Right lung (tissue), 10 donors: ENCODE measurements at places on chromosomes 13 and 19. TPM values are rescaled to one million over a fixed set of nuclear protein-coding genes. Genes with fewer than 3 reads are reported as not detected.

The TMEM255B gene
- polyA plus RNA-seq, result 12.4 TPM

The PRX gene
- 14.7 TPM for polyA plus RNA-seq

The ANKRD10 gene
- polyA plus RNA-seq, result 475 TPM

The ALOX5AP gene
- polyA plus RNA-seq, result 4.3 TPM

The CPT1C gene
- 24.7 TPM for polyA plus RNA-seq

The FXYD1 gene
- 57.5 TPM for polyA plus RNA-seq

The IL4I1 gene
- 2.1 TPM for polyA plus RNA-seq

The NRTN gene
- polyA plus RNA-seq, result 1.1 TPM

The SMARCA4 gene
- polyA plus RNA-seq, result 119 TPM

The MAP4K1 gene
- 5.2 TPM for polyA plus RNA-seq

The IL11 gene
- 0.26 TPM for polyA plus RNA-seq

The KIR3DL2 gene
- polyA plus RNA-seq, result not detected

GRCh38 chr19:29579308-29579910, 26.7 kb upstream of the POP4 start:
- DNase-seq, result no peak

DNA sequence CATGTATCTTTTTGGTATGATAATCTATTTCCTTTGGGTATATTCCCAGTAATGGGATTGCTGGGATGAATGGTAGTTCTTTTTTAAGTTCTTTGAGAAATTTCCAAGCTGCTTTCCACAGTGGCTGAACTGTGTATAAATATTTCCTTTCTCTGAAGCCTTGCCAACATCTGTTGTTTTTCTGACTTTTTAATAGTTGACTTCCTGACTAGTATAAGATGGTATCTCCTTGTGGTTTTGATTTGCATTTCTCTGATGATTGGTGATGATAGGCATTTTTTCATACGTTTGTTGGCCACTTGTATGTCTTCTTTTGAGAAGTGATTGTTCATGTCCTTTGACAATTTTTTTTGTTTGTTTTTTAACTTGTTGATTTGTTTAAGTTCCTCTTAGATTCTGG, 61.6 kb upstream of the PCDH17 start:
- DNase-seq, result no peak

DNA sequence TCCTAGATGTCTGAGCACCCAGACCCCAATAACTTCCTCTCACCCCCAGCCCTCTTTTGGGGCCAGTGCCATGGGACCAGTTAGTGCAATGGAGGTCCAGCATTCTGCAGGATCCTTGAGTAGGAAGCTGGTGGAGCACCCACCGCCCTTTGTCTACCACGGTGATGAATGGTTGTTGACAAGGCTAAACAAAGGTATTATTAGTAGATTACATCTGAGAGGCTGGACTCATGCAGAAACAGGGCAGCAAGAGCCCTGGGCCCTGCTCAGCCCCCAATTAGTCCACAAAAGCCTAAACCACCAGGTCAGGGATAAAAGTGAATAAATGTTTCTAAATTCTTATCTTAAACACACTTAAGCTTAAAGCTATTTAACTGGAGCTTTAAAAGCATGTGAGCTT, 196.5 kb upstream of the TSHZ3 start:
- no peak for DNase-seq

DNA sequence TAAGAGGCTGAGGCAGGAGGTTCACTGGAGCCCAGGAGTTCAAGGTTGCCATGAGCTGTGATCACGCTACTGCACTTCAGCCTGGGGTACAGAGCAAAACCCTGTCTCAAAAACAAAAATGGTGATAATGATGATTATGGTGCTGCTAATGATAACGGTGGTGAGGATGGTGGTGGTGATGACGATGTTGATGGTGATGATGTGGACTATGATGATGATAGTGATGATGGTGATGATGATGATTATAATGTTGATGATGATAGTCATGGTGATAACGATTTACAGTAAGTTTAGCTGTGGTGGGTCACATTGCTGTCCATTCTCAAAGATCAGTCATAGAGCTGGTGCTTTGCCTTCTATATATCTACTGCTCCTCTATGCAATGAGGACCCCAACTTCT, 1340.6 kb downstream of the UQCRFS1 start:
- DNase-seq, result no peak

- no peak for DNase-seq
These were observed 16.4 kb downstream of the HDGFL2 start for GRCh38 chr19:4488496-4488895.

- peak; percentile 30 for DNase-seq
These were observed 2.0 kb downstream of the OLFM2 start for GRCh38 chr19:9934132-9934950.

GRCh38 chr19:29324717-29325116, 111.8 kb upstream of the UQCRFS1 start:
- no peak for DNase-seq

- no peak for DNase-seq
These were observed 14.0 kb upstream of the TBC1D4 start for GRCh38 chr13:75495938-75496337.

- no peak for DNase-seq
These were observed 31.6 kb upstream of the TCF3 start for GRCh38 chr19:1683869-1684572.

GRCh38 chr13:86877441-86877840, 793.7 kb upstream of the SLITRK5 start:
- DNase-seq, result no peak

- DNase-seq, result no peak
These were observed 16.3 kb downstream of the FCHO1 start for GRCh38 chr19:17767559-17767958.

DNA sequence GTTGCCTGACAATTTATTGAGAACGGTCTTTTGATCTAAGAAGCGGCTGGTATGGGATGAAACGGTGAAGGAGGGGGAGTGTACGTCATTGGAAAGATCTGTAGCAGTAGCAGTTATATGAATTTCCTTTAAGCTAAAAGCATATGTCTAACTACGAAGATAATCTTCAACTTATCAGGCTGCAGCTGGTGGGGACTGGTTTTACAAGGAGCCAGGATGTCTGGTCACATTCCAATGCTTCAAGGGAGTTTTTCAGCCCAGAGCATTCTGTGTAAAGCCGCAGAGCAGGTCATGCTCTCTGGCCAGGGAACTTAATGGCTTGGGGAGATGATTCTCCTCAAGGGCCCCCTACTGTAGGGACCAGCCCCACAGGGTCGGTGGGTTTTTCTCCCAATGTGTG, 29.2 kb downstream of the CLEC4M start:
- no peak for DNase-seq

DNA sequence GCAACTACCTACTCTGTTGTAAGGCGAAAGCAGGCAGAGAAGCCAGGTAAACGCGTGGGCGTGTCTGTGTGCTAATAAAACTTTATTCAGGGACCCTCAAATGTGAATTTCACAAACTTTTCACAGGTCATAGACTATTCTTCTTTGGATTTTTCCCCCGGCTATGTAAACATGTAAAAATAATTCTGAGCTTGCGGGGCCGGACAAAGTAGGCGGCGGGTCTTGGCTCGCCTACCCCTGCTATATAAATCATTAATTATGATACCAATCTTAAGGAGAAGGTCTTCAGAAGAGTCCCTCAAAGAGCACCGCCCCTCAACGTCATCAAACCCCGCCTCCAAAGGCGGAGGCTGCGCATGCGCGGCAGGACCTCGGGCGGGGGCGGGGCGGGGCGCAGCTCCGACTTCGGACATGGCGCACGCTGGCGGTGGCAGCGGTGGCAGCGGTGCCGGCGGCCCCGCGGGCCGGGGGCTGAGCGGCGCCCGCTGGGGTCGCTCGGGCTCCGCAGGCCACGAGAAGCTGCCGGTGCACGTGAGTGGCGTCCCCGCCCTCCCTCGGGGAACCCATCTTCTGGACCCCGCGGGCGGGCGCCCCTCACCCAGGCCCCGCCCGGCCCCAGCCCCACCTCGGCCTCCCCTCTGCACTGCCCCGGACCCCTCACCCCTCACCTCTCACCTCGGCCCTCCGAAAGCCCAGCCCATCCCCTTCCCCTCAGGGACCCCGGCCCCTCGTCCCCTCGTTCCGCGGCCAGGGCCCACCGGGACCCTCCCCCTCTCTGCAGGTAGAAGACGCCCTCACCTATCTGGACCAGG, at the start of gene SIN3B:
Gene SIN3B (plus strand): TSS at position 389 of the 812 bp plus-strand sequence. CDS start 23 bp downstream, at position 412.
- peak; percentile 91 for DNase-seq

DNA sequence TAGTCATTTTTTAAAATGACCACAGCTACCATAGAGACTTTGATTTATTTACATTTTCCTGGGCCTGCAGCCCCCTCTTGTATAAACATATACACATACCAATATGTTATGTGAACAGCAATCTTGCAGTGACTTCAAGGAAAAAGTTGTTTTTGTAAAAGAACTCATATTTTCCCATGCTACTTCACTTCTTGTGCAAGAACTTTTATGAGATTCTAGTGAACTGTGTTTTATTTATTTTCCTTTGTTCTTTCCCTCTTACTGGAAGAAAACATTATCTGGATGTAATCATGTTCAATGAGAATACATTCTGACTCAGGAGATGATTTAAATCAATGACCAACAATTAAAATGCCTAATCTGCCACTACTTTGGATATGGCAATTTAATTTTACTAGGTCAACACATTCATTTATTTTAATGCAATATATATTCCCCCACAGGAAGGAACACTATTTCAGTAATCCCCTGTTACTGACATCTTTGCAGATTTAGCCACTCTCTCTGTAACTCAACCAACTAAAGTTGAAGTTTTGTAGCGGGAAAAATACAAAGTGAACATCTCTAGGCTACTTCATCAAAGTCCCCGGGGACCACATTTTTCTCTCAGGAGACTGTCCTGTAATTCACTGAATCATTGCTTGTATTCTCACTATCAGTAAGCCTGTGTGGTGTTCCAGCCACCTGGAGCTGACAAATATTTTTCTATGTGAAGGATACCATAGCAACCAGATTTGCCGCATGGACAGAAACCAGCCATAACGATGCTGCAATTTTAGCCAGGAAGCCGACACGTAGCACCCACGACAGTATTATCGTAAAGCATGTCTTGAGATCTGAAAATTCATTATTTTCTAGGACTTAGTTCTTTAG, 90.5 kb downstream of the STARD13 start:
- DNase-seq, result peak; percentile 82

DNA sequence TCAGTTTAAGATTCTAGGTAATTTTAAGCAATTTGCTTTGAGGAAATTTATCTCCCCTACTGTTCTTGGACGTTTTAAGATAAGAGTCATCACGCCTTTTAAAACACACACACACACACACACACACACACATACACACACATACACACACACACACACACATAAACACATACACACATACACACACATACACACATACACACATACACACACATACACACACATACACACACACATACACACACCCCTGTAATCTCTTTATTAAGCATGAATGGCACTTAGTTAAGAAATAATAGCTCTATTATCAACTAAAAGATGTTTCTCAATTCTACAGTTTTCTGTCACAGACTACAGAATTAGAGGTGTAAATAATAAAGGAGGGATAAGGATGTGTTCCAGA, 49.2 kb downstream of the EFNB2 start:
- no peak for DNase-seq

GRCh38 chr13:110913322-110914080, 1.4 kb downstream of the ANKRD10 start:
- no peak for DNase-seq

- no peak for DNase-seq
These were observed 1.6 kb downstream of the PKN1 start for GRCh38 chr19:14434543-14435319.

DNA sequence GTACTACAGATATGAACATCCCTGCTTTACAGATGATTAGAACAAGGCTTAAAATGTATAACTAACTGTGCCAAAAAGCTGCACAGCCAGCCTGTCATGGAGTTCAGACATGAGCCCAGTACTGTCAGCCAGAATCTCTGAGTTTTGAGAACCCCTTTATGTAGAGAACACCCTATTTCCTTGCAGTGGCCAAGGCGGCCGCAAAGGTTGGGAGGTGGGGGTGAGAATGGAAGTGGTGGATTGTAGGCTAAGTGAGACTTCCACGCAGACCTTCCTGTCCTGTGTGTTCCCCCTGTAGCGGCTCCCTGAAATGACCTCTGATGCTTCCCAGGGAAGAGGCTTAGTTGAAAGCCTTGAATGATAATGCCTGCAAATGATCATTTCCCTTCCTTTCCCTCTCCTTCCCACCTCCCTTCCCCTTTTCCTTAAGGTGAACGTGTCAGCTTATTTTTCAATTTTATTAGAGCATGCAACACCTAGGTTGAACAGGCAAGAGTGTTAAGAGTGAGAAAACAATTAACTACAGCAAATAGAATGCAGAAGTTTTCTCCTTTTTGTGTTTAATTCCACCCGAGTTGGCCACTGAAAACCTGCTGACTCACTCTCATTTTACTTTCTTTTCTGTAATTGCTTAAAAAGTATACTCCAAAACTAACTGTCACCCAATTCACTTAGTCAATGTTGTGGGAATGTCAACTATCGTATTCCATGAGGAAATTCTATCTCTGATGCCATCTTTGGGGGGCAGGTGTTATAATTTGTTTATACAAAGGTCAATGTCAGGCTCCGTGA, 167.0 kb upstream of the EDNRB start:
- DNase-seq, result no peak

- no peak for DNase-seq
These were observed 335.2 kb downstream of the SLITRK1 start for GRCh38 chr13:83547043-83547442.

DNA sequence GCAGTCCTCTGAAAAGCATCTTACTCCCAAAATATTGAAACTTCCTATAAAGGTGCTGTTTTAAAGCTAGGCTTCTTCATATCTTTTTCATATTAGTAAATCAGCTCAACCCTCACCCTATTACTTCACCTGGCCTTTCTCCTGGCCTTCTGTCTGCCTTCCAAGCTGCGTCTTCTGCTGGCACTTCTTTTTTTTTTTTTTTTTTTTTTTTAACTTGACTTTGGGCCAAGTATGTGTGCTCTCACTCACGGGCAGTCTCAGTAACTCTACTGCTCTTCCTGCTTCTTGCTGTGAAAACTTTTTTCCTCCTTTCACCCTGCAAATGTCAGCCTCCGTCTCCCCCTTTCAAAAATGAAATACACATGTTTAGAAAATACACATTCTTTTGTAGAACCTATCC, 41.2 kb upstream of the KCTD4 start:
- DNase-seq, result peak; percentile 27

GRCh38 chr13:49370371-49370770, 73.5 kb downstream of the CAB39L start:
- no peak for DNase-seq
